GM12878 (cell line): ENCODE measurements at places on chromosomes 11 and 22.

DNA sequence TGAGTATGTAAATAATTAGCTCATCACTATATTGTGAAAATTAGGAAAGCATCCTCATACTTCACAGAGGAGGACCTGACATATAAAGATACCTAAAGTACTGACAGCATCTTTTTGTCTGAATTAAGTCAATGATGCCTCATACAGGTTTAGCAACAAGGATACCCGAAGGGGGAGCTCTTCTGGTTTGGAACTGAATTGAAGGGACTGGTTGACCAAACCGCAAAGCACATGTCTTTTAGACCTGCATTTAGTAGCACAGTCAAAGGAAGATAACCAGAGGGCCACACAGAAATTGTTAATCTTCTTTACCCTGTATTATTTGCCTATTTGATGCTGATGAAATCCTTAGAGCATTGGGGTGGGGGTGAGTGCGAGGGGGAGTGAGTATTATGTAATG lies 12.9 kb upstream of the WT1 start:
- DNase-seq: peak; percentile 9

DNA sequence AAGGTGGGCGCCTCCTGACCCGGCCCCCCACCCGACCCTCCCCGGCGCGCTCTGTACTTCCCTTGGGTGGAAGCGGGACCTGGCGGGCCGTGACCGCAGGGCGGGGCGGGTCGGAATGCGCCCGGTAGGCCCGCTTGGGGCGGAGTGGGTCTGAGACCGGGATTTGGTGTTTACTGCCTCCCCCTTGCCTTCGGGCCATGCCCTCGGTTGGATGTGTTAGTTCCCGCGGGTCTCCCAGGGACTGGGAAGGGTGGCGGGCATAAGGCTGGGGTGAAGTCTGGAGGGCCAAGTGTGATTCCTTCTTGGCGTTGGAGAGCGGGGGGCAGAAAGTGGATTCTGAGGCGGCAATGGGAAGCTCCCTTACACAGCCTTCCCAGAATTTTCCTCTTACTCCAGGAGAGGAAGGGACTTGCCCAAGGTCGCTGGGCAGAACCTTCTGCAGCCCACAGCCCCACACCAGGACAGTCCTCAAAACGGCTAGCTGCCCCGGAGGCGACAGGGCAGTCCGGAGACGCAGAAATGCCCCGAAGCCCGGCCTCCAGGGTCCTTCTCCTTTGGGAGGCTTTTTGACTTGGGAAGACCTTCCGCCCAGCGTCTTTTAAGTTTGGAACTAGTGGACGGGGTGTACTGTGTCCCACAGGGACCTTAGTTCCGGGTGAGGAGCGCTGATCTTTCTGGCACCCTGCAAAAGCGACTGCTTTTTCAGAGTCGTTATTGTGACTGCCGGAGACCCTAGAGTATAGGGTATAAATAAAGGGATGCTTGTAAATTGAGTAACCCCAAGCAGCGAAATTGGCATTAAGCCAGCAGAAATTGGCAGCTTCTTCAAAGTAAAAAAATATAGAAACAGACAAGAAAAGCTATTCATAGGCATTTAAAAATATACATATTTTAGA lies 647 bp downstream of the SWAP70 start:
- no peak for DNase-seq

- DNase-seq: no peak
Measured at GRCh38 chr22:21043860-21044535, 1.7 kb upstream of the LRRC74B start.

DNA sequence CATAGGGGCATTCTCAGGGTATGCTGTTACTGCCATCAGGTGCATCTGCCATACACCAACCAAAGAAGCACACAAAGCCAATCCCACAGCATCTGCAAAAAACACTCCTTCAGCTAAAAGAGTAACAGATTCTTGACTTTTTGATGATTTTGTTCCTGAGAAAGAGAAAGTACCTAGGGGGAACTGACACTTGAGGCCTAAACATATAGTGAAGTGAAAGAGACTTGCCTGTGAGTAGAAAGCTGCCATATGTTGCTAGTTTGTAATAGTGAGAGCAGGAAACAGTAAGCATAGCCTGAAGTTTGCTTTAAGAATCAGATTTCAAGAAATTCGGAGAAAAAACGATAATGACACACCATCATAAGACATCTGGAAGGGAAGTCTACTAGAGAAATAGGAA lies 97.9 kb upstream of the CTSC start:
- DNase-seq: peak; percentile 77

DNA sequence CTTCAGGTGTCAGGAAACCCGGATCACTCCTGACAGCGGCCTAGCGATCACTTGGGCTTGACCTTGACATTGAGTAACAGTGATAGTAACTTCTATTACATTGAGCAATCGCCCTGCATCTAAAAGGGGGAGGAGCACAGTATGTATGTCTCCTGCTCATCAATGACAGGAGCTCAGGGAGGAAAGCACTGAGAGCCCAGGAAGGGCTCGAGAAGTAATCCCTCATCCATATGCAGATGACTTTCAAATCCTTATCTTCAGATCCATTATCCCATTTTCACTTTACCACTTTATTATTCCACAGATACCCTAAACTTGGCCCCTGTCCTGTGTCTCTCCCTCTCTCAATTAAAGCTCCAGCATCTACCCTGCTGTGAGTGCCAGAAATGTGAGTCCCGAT lies 47.8 kb downstream of the ABTB2 start:
- DNase-seq: no peak

DNA sequence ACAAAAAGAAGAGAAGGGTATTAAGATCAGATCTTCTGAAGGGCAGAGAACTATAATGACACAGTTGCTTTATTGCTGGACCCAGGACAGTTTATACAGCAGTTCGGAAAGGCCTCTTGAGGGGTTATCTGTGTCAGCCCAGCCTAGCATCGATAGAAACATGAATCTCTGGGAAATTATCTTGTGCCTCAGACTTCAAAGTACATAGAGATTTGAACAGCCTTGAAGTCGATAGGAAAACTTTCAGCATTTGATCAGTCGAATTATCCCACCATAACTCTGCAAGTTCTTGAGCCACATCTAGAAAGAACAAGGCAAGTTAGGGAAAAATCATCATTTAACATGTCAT lies 2.5 kb upstream of the LMO2 start:
- DNase-seq: peak; percentile 9

DNA sequence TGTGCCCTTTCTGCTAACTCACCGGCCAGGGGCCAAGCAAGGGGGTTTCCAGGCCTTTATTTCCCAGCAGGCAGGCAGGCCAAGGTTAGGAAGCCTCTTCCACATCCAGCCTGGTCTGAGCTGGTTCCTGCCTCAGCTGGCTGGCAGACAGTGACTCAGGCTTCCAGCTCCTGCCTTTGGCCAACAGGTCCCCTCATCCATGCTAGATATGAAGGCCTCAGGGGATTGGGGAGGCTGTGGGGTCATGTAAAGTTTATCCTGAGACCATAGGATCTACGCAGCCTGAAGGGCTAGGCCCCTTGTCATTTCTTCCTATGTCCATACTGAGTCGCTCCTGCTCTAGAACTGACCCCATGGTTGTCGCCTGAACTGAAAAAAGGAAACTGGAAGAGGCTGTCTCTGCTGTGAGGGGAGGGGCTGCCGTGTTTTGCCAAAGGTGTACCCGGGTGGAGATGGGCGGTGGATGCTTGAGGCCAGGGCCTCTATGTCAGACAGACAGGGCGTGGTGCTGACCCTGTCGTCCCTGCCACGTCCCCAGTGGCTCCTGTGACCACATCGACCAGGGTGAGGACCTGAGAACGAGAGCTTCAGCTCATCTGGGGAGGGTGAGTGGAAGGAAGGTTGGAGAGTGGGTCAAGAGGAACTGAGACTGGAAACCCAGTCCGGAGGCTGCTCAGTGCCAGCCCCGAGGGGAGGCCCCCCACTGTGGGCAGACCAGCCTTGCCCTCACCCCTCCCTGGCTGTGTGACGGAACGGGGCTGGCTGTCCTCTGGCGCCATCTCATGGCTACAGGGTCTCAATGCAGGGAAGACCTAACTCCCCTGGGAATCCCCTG lies 17.0 kb downstream of the P2RY6 start:
- peak; percentile 70 for DNase-seq

DNA sequence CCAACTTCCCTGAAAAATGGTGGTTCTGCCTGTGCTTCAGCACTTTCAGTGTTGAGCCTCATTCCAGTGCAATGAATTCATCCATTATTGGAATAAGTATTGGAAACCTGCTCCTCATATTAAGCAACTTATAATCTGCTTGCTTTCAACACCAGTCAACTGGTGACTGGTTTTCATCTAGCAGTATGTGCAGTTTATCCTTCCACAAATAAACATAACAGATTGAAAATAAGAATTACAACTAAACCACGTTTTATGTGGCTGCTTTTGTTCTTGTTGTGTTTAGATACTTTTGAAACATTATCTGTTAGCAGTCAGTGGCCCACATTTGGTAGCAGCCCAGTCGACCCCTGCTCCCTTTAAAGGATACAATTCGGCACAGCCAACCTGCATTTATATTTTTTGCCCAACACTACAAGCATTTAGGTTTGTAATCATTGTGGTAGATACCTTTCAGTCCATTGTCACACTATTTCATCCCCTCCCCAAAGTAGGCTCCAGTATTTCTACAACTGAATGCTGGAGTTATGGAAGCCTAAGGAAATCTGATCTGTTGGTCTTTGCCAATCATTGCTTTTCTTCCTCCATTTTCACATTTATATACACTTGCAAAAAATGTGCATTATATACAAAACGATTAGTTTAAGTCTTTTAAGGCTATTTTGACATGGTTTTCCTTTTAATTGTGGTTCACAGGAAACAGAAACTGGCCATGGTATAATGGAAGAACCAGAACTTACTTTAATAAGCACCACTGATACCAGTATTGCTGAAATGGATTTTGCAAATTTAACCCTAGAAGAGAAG lies 13.1 kb downstream of the TAF1D start:
- no peak for DNase-seq

GRCh38 chr11:108854346-108854745 lies 189.5 kb downstream of the DDX10 start:
- peak; percentile 51 for DNase-seq

DNA sequence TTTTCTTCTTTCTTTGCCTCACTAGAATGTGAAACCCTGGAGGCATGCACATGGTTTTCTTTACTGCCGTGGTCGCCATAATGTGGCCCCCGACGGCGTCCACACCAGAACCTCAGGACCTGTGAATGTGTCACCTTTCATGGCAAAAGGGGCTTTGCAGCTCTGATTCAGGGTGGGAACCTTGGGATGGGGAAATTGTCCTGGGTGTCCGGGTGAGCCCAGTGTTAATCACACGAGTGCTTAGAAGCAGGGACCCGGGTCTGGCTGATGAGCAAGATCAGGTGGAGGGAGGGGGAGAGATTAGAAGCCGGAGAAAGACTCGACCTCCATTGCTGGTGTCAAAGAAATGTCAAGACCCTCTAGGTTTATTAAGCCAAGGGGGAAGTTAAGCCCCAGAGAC lies 74.7 kb upstream of the SHISAL1 start:
- DNase-seq: no peak

DNA sequence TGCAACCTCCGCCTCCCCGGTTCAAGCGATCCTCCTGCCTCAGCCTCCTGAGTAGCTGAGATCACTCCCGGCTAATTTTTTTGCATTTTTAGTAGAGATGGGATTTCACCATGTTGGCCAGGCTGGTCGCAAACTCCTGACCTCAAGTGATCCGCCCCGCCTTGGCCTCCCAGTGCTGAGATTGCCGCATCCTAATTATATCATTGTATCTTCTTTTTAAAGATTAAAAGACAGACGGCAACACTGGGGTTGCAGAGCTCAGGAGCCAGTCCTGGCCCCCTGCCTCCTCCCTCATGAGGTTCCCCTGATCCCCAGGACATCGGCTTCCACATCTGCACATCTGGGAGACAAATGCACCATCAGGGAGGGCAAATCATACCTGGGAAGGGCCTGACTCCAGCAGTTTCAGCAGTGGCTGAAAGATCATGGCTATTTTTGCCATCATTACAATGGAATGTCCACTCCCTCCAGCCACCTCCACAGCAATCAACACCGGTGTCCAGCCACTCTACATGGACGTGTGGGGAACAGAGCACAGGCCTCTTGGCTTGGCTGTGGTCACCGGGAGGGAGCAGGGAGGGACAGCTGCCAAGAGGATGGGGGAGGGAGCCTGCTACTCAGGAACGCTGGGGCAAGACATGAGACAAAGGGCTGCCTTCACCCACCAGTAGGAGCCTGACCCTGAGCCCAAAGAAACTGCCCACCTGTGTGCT lies 9.2 kb upstream of the CELSR1 start:
- no peak for DNase-seq

DNA sequence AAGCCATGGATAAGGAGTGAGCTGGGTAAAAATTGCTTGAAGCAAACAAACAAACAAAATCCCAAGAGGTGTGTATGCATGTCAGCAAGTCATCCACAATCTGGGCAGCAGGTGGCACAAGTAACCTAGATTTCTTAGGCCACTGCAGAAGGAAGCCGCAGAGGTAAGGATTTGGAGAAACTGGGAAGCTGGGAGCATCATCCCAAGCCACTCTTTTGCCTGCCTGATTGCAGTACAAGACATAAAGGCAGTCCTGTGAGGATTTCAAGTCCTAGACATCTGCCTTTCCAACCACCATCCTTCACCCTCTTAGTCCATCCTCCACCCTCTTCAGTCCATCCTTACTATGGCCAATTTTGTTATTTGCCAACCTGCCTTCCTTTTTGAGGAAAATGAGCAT lies 67.2 kb upstream of the BMAL1 start:
- DNase-seq: no peak

GRCh38 chr11:40885250-40885954 lies 574.0 kb downstream of the LRRC4C start:
- DNase-seq: no peak

DNA sequence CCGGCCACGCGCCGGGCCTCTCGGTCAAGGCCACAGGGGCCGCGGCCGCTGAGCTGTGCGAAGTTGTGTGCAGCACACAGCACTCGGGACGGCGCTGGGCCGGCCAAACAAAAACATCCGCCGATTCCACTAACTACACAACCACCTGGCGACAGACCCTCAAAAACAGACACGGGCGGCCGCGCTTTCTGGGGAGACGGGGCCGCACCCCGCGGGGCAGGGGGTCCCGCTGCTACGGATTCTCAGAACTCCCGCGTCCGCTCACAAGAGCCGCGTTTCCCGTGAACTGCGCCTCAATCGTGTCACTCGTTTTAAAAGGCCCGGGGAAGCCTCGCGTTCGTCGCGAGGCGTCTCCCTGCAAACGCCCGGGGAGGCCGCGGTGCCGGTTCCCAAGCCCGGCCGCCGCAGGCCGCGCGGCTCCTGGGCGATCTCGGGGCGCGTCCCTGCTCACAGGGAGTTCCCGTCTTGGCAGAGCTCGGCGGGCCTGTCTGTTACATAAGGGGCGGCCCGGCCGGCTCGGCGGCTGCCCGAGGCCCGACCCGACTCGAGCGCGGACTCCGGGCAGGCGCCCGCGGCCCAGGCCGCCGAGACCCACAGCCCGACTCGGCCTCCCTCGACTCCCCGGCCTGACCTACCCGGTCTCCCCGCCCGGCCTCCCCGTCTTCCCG lies 936 bp downstream of the BRD1 start:
- DNase-seq: no peak
